Stimulated activated CD4-positive, alpha-beta T cell treated with anti-CD3 and anti-CD28 coated beads, TNF-alpha, amount 100 ng/mL, for 24 hours (primary cell): ENCODE measurements at places on chromosomes 2 and 18.

DNA sequence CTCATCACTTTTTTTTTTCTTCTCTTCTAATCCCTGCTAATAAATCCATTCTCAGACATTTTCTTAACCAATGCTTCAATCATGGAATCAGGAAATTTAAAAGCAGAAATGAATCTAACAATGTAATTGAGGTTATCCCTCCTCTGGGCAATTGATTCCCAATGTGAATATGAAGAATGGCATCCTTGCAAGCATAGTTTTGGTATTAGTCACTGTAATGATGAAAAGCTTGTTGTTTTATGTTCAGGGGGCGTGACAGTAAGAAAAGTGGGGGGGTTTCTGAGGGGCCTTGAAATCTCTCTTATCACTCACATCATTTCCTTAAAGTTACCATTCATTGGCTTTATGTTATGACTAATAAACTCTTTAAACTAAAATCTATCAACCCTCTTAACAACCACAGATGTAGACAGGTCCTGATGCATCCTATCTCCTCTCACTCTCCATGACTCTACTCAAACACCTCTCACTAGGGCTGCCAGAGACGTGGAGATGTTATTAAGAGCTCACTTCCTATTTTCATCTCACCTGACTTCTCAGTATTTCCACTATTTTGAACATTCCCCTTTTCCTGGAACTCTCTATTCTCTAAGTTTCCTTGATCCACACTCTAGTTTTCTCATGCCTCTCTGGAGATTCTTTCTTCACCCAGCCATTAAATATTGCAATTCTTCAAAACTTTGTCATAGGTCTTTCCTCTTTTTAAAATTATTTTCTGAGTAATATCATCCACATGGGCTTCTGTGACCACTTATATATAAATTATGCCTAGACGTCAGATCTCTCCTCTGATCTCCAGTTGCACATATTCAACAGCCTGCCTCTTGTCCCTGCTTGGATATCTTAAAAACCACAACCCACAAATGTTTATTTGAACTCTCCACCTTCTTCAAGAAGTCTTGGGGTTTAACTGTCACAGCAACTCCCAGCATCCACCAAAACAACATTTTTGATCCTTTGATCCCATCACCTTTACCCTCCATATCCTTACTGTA is 332.9 kb downstream of the CDH2 start:
- no peak for DNase-seq

GRCh38 chr2:8030573-8031303 is 651.1 kb upstream of the ID2 start:
- no peak for DNase-seq

GRCh38 chr2:231709636-231709980 is 1.3 kb downstream of the PTMA start:
- DNase-seq: no peak

DNA sequence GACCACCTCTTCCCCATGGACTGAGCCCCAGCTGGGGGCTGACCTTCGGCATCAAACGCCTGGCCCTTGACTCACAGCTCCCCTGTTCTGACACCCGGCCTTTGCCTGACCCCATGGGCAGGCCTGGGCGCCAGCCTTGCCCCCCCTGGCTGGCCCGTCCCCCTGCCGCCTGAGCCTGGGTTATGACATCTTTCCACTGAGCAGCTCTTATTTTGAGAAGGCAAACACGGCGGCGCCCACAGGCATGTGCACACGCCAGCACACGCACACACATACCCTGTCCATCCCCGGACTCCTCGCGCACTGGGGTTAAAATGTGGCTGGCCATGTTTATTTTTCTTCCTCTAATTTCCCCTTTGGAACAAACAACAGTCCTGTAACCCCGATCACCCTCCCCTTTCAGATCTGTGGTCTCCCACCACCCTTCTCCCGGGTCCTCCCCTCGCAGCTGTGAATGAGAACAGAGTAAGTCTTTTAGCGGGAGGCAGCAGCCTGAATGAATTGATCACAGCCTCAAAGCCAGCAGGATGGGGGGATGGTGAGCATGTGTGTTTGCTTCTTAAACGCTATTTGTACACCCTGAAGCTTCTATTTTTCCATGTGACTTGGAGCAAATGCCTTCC is 11.8 kb upstream of the ATOH8 start:
- DNase-seq: no peak

- no peak for DNase-seq
These were observed 87.3 kb downstream of the DOCK10 start for GRCh38 chr2:224954980-224955379.

- no peak for DNase-seq
These were observed 252.0 kb upstream of the MYT1L start for GRCh38 chr2:2582998-2583545.

GRCh38 chr2:188984065-188984491 is 9.9 kb downstream of the COL3A1 start:
- no peak for DNase-seq

DNA sequence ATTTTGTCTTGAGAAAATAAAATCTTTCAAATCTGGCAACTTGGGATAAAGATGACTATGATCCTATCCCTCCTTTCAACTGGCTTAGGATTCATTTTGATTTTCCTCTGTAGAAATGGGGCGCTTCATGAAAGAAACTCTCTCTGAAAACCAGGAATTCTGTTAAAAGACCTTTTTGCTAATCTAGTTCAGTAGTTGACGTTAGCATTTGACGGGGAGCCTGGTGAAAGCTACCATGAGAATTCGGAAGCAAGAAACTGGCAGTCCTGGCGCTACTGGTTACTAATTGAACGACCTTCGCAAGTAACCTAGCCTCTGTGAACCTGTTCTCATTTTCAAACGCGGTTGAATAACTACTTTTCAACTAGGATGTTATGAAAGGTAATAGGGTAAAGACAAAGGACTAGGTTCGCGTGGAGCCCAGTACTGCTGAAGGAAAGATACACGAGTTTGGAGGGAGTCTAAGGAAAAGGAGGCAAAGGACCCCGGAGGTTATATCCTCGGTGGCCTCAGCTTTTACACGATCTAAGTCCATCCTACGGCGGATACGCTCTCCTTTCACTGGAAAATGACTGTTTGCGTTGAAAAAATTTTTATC is 604 bp upstream of the STK11IP start:
- no peak for DNase-seq

DNA sequence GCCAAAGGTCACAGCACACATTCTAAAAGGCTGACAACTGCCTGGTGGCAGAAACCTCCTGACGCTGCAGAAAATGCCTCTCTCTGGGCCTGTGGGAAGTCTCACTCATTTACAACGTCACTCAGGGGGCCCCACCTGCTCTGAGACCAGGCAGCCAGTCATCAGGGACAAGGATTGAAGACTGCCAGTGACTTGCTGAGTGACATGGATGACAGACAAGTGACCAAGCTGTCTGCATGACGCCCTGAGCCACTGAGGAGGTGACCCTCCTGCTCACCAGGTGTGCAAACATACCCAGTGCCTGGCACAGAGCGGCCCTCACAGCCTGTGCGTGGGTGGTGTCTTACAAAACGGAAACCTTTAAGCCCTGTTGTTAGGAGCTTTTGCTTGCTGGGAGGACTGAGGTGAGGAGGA is 392.4 kb downstream of the TNS1 start:
- DNase-seq: peak; percentile 20

DNA sequence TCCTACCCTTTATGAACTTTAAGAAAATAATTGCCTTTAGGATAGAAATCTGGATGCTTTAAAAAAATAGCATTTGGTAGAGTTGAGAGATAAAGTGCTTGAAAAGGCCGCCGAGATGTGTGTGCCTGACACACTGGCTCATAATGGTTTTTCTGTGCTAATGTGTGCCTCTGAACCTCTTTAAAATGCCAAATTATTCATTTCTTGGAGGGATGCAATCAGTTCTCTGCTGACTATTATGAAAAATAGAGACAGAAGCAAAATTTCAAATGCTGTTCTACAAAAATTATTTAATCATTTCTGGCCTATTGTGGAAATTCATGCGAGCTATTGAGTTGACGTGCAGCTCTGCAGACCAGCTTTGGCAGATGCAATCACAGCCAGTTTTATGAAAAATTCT is 18.0 kb upstream of the MBP start:
- no peak for DNase-seq

DNA sequence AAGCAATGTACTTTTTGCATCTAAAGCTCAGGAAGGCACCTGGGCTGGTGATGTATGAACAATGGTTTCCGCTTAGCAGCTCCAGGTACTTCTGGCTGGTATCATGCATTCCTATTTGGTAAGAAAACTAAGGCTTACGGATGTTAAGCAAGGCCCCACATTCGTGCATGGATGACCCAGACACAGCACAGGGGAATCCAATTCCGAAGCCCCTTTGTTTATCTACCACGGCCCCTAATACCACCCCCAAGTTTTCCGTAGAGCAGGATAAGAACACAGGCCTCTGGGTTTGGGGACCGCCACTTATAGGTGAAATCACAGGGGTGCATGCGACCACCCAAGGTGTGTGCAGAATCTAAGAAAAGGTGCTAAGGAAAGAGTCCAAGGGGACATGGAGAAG is 192.1 kb upstream of the ID2 start:
- no peak for DNase-seq

DNA sequence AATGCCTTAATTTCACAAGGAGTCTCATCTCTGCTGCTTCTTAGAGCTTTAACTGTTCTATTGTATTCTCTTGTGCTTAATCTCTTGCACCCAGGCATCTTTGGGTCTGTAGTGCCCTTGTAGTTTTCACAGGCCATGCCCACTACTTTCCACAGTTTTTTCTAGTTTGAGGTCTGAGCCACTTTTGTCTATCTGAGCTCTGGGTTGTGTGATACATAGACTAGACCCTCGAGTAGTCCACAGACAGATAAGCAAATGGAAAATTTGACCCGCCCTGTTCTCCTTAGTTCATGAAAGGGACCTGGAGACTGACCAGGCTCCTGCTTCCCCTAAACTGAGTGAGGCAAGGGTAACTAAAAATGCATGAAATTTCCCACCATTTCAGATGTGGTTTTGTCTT is 466.8 kb upstream of the ZEB2 start:
- DNase-seq: no peak

DNA sequence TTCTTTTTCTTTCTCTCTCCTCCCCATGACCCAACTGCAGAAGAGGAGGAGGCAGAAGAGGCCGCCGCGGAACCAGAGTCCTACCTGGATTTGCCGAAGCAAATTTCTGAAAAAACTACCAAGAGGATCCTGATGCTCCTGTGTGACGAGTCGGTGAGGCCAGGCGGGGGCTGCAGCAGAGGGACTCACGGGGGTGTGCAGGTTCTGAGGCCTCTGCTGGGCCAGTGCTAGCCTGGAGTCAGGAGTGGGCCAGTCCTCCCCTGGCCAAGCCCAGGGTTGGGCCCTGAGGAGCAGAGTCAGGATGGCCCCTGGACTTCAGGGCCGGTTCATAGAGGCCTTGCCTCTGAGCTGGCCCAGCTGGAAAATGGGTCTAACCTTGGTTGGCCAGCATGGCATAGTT is 29.3 kb downstream of the OTOF start:
- no peak for DNase-seq

- no peak for DNase-seq
These were observed 149.3 kb downstream of the EXOC6B start for GRCh38 chr2:72676341-72677025.

DNA sequence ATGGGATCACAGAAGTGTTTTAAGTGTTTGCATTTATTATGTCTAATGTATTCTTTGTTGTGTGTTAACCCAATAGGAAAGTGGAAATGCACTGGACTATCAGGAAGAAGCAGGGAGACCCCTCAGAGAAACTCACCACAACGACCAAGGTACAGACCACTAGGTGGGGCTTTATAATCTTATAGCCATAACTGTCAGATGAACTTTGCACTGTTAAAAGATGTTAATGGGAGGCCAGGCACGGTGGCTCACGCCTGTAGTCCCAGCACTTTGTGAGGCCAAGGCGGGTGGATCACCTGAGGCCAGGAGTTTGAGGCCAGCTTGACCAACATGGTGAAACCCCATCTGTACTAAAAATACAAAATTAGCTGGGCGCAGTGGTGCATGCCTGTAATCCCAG is 73.2 kb downstream of the SUMO1 start:
- no peak for DNase-seq

DNA sequence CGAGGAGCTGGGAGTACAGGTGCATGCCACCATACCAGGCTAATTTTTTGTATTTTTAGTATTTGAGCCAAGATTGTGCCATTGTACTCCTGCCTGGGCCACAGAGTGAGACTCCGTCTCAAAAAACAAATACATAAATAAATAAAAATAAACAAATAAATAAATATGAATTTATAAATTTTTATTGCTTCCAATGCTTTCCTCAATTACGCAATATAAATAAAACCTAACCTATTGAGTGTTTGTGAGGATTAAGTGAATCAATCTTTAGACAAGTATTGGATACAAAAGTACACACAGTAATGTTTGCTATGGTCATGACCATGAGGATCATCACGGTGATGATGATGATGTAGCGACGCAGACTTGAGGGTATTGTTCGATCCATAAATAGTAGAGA is 257.4 kb downstream of the ASXL3 start:
- DNase-seq: no peak

DNA sequence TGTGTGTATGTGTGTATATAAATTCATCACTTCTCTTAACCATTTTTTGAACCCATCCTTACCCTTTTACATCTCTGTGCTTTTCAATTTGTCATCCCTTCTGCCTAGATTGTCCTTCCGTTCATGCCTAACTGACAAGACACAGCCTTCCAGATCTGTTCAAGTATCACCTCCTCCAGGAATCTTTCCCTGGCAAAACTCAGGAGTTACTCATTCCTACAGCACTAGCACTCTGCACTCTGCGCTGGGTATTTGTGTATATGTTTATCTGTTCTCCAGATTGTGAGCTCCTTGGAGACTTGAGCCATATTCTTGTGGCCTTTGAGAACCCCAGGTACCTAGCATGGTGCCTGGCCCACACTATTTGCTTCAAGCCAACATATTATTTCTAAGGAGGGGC is 26.8 kb upstream of the ASXL2 start:
- DNase-seq: no peak

DNA sequence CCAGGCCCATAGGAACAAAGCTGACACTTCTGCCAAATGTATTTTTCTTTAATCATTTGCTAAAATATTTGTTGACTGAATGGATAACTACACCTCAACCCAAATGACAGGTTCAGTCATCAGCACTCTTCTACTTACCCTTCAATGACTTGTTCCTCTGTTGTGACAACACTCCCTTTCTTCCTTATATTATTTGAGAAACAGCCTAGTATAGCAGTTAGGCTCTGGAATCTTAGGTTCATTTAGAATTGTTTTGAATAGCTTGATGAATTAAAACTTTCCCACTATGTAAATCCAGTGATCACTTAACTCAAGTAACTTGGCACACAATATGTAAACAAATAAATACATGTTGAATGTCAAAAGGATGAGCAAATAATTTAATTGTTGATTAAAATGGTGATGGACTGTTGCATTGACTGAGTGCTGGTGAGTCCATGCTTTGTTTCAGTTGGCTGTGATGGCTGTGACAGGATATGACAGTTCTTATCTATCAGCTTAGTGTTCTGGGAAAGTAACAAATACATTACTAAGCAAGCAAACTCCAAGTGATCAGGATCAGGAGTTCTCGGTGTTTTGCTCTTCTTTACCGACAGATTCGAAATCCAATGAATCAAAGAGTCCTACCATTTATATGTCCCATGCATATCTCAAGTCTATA is 2.8 kb upstream of the MOGAT1 start:
- DNase-seq: no peak

GRCh38 chr2:224927646-224928173 is 114.6 kb downstream of the DOCK10 start:
- peak; percentile 52 for DNase-seq

- DNase-seq: no peak
These were observed 73.2 kb downstream of the EMILIN2 start for GRCh38 chr18:2920027-2920426.

GRCh38 chr2:79887747-79888374 is 375.0 kb downstream of the CTNNA2 start:
- DNase-seq: no peak
